Cardiac muscle cell (in vitro differentiated cells and primary cell): ENCODE measurements at places on chromosomes 2 and 18. TPM values are rescaled to one million over a fixed set of nuclear protein-coding genes. Genes with fewer than 3 reads are reported as not detected.

DNA sequence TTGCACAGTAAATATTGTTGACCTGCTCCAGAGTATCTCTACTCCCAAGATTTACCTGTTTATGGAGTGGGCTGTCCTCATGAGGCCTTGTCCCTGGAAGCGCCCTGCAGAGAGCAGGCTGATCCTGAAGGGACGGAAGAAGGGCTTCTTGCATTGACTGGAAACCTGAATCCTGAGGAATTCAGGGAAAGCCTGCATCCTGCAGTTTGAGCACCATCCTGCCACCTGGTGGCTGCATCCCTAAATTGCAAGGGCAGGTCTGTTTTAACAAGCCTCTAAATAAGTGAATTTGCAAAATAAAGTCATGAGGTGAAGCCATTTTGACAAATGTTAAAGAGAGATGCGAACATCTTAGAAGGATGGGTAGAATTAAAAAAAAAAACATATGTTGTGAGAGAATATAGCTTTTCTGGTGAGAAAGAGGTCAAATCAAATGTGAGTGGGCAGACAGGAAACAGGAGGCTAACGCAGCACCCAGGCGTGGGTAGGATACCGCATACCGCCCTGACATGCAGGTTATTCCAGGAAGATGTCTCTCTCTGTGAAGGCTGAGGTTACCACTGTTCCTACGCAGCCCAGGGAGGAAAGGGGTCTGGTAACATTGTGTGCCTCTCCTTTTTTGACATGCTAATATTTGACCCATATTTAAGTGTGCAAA lies 754.9 kb downstream of the RNF144A start:
- H3K4me1 ChIP-seq = no peaks in the 10 kb centered on the region
- H3K27me3 ChIP-seq = no peaks in the 10 kb centered on the region
- no peak overlapping the region for H3K27ac ChIP-seq
- peak; percentile 54 for DNase-seq
- no peaks in the 10 kb centered on the region for H3K36me3 ChIP-seq
- no peak overlapping the region for H3K4me3 ChIP-seq

The BIRC6 gene
- polyA plus RNA-seq = 22.9 and 25.0 TPM in 2 replicates

The EVA1A gene
- 0.57 and 0.59 TPM in 2 replicates for polyA plus RNA-seq

- H3K4me3 ChIP-seq = no peak overlapping the region
- H3K27ac ChIP-seq = no peak overlapping the region
- no peaks in the 10 kb centered on the region for H3K36me3 ChIP-seq
- H3K27me3 ChIP-seq = no peaks in the 10 kb centered on the region
- peak; percentile 68 for DNase-seq
- no peaks in the 10 kb centered on the region for H3K4me1 ChIP-seq
These were observed 166.0 kb upstream of the STK17B start for GRCh38 chr2:196337208-196337953.

- no peaks in the 10 kb centered on the region for H3K36me3 ChIP-seq
- DNase-seq = peak; percentile 85
- H3K27ac ChIP-seq = peak overlapping the region; percentile 84
- H3K4me3 ChIP-seq = peak overlapping the region; percentile 89
- H3K27me3 ChIP-seq = no peaks in the 10 kb centered on the region
These were observed 654 bp upstream of the ASB1 start for GRCh38 chr2:238425979-238426567.

- H3K36me3 ChIP-seq = no peaks in the 10 kb centered on the region
- no peak overlapping the region for H3K4me3 ChIP-seq
These were observed 64.9 kb downstream of the EML4 start for GRCh38 chr2:42233976-42234441.

DNA sequence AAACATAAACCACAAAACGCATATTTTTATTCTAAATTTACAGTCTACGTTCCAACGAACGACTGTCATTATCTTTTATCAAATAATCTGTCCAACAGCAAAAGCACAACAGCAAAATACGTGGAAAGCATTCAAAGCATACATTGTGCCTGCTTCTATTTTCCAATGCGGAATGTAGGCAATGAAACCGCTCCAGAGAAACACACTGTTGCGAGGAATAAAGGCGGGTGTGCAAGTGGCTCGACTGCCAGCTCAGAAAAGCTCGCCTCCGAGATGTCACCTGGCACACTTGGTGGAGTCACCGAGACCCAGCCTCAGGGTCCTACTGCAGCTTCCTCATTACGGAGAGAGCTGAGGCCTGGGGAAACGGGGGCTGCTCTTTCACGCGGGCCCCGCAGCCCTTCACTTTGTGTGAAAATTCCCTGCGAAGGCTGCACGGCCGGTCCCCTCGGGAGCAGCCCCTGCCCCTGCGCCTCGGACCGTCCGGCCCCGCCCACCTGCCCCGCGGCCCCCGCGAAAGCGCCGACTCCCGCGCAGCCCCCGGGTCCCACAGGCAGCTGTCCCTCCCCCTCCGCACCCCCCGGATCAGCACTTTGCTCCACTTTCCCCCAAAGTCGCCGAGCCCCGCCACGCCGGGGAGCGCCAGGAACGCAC lies 752 bp downstream of the MGAT4A start:
- no peaks in the 10 kb centered on the region for H3K36me3 ChIP-seq
- peak; percentile 50 for DNase-seq
- peaks cover 40% of the 10 kb centered on the region for H3K27me3 ChIP-seq
- H3K4me3 ChIP-seq = peak overlapping the region; percentile 81
- H3K27ac ChIP-seq = no peak overlapping the region

DNA sequence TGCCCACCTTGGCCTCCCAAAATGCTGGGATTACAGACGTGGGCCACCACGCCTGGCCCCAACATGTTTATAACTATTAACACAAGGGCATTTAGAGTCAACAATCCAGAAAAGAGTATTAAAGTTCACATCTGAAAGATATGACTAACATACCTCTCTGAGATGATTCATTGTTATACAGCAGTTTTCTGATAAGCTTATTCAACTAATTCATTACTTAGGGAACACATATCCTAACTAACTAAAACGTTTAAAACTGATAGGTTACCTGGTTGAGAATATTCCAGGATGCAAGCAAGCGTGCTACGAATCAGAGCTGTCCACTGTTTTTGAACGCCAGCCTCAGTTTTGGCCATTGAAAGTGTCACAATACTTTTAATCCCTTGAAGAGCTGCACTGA lies 34.0 kb upstream of the STRN start:
- peak; percentile 2 for DNase-seq
- H3K4me1 ChIP-seq = peaks cover 18% of the 10 kb centered on the region
- peaks cover 24% of the 10 kb centered on the region for H3K36me3 ChIP-seq
- no peak overlapping the region for H3K27ac ChIP-seq
- H3K4me3 ChIP-seq = no peak overlapping the region

- H3K4me3 ChIP-seq = no peak overlapping the region
- H3K36me3 ChIP-seq = no peaks in the 10 kb centered on the region
- DNase-seq = peak; percentile 46
- no peaks in the 10 kb centered on the region for H3K27me3 ChIP-seq
- H3K27ac ChIP-seq = no peak overlapping the region
These were observed 290.8 kb downstream of the CCDC85A start for GRCh38 chr2:56474412-56475158.

The QPCT gene
- polyA plus RNA-seq = not detected in 2 replicates

DNA sequence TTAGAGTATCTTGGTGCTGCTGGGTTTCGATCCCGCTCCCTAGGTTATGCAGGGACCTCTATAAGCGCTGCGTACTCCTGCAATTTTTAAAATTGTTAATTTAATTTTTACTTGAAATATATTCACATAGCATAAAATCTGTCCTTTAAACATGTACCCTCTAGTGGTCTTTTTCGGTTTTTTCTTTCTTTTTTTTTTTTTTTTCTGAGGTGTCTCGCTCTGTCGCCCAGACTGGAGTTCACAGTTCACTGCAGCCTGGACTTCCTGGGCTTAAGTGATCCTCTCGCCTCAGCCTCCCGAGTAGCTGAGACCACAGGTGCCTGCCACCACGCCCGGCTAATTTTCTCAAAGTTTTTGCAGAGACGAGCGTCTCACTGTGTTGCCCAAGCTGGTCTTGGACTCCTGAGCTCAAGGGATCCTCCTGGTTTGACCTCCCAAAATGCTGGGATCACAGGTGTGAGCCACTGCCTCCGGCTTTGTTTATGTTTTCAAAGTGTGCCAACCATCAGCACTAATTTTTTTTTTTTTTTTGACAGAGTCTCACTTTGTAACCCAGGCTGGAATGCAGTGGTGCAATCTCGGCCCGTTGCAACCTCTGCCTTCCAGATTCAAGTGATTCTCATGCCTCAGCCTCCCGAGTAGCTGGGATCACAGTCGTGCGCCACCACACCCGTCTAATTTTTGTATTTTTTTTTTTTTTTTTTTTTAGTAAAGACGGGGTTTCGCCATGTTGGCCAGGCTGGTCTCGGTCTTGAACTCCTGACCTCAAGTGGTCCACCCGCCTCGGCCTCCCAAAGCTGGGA lies 585 bp upstream of the MOB1A start:
- H3K27me3 ChIP-seq = no peaks in the 10 kb centered on the region
- DNase-seq = no peak
- no peaks in the 10 kb centered on the region for H3K36me3 ChIP-seq
- H3K4me3 ChIP-seq = peak overlapping the region; percentile 92
- H3K27ac ChIP-seq = no peak overlapping the region

DNA sequence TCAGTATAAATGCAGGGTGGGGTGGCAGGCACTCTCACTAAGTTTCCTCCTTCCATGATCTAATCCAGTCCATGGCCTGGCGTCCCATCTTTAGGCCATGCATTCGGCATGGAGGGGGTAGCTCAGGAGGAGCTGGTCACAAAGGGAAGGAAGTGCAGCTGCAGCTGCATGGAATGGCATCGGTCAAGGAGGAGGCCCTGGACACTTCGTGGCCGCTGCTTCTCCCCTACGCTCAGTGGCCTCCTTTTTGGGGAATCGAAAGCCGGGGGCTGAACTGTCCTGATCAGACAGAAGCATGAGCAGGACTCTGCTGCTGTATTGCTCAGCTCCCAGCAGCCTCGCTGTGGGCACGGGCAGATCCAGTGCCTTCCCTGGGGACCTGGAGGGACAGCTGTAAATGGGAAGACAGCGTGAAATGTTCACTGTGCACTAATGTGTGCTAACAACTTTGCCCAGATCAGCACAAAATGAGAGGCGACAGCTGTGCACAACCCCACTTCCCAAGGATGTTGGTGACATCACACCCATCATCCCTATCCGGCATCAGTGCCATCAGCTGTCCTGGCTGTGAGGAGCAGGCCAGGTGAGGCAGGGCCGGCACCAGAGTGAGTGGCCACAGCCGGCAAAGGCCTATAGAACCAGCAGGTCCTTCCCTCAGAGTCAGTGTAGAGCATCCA lies 520.1 kb upstream of the RAB6C start:
- no peaks in the 10 kb centered on the region for H3K36me3 ChIP-seq
- H3K27me3 ChIP-seq = no peaks in the 10 kb centered on the region
- no peak overlapping the region for H3K27ac ChIP-seq
- DNase-seq = no peak
- no peak overlapping the region for H3K4me3 ChIP-seq
- no peaks in the 10 kb centered on the region for H3K4me1 ChIP-seq

The CDH2 gene
- 324 and 381 TPM in 2 replicates for polyA plus RNA-seq

- H3K36me3 ChIP-seq = no peaks in the 10 kb centered on the region
- no peak overlapping the region for H3K4me3 ChIP-seq
These were observed 50.7 kb downstream of the SNORC start for GRCh38 chr2:232920760-232921159.

- H3K4me3 ChIP-seq = no peak overlapping the region
- H3K4me1 ChIP-seq = no peaks in the 10 kb centered on the region
- DNase-seq = no peak
These were observed 9.5 kb upstream of the CYS1 start for GRCh38 chr2:10089565-10090190.

DNA sequence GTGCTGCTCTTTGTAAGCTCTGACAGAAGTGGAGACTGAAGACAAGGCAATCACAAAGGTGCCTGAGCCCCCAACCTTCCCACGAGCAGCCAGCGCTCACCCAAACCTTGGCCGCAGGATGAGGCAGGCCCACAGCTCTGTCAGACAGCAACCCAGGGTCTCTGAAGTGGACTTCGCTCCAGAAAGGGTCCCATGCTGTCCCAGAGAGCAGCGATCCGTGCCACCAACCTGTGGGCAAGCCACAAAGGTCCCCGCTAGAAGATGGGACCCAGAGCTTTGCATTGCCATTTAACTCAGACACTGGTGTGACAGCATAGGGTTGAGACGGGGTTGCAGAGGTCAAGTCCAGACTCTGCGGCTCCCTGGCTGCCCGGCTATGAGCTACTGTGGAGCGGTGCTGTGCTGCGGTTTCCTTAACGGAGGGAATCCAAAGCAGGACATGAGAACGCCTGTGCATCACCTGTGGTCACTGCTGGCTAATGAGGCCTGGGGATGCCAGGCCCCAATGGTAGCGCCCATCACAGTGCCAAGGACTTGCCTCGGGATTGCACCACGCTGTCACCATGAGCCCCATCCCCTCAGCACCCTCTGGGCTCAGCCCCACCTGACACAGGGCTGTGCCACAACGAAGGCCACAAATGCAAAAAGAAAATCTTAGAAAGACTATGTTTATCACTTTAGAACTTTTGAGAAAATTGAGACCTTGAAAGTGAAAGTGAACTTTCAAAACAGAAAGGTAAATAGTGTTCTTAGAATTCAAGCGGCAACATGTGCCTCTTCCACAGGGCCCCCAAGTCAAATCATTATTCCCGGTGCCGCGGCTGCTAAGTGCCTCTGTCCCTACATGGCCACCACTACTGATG lies 103.4 kb downstream of the HDAC4 start:
- DNase-seq = no peak
- no peaks in the 10 kb centered on the region for H3K27me3 ChIP-seq
- no peaks in the 10 kb centered on the region for H3K36me3 ChIP-seq

DNA sequence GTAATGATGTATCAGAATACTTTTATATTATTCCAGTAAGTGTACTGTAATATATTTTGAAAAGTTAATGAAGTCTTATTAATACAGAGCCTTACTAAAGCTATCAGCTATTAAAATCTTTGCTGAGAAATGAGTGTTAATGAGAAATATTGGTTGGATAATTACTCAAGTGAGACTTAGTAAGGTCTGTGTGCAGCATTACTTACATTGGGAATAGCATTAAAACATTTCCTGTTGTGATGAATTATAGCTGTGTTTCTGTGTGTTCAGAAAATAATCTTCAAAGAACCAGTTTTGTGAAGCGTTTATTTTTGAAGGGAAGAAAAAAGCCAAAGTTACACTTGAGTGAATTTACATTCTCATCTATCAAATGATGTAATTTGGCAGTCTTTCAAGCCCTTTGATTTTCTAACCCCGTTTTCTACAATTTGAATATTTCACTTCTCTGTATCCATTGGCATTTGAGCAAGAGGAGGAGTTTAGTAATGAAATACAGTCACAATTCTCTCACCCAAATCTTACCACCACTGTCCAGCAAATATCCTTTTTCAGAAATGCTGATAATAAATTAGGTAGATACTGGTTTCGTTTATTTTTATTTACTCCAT lies 123.5 kb upstream of the BOD1L2 start:
- no peaks in the 10 kb centered on the region for H3K27me3 ChIP-seq
- no peak for DNase-seq
- H3K27ac ChIP-seq = no peak overlapping the region
- H3K36me3 ChIP-seq = no peaks in the 10 kb centered on the region

GRCh38 chr2:187383043-187383800 lies 64.8 kb downstream of the CALCRL start:
- no peaks in the 10 kb centered on the region for H3K4me1 ChIP-seq
- H3K36me3 ChIP-seq = no peaks in the 10 kb centered on the region
- no peak for DNase-seq
- H3K4me3 ChIP-seq = no peak overlapping the region
- H3K27me3 ChIP-seq = no peaks in the 10 kb centered on the region
